Left hindlimb (tissue), 1 donor: ENCODE measurements at places on chromosomes 13 and 19.
A peak's percentile ranks its signal among the peaks of the same experiment; 100 is the strongest.

GRCh38 chr13:29878101-29878500, 27.7 kb upstream of the UBL3 start:
- no peak for DNase-seq

- no peak for DNase-seq
Observed at GRCh38 chr13:109971456-109972090, 185.2 kb upstream of the IRS2 start.

DNA sequence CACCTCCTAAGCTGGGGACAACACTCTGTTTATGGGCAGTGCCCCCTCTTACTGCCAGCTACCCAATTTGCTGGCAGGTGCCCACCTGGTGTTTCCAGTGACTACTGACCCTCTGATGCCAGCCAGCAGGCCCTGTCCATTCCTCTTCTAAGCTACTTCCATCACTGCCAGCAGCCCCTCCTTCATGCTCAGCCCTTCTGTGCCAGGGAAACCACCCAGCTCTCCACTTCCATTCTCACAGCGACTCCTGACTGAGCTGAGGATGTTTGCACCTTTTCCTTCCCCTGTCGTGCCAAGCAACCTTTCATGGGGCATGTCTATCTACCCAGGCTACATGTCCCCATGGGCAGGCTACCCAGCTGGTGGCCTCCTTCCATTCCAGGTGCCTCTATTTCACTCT, 24.0 kb upstream of the ZNF492 start:
- DNase-seq, result no peak

- DNase-seq, result no peak
Observed at GRCh38 chr19:41225238-41226052, 6.4 kb downstream of the AXL start.

DNA sequence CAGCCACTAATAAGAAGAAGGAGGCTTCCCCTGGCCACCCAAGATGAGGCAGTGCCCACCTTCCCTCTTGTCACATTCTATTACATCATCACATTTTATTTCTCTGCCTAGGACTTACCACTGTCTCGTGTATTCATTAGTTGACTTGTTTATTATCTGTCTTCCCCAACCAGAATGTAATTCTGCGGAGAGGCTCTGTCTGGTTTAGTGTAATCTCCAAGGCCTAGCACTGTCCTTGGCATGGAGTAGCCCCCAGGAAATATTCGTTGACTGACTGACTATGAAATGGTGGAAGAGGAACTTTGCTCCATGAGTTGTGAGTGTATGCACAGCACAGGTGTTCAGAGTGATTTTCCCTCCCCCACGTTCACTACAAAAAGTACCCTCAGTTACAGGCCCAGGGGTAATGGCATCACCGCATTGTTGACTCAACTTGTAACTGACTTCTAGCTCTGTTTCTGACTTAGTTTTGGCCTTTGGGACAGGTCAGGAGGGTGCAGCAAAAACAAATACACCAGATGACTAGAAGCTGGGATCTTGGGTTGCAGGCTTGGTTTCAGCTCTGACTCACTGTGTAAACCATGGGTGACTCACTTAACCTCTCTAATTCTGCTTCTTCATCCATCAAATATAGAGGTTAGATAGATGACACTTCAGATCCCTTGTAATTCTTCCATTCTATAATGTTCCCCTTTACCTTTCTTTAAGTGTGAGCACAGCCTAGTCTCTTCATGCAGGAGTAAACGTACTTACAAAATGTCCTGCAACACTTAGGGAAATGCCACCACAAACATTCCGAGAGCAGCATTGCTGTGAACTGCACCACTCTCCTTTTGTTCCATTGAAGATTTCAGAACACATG, 229.7 kb downstream of the KCNRG start:
- no peak for DNase-seq

DNA sequence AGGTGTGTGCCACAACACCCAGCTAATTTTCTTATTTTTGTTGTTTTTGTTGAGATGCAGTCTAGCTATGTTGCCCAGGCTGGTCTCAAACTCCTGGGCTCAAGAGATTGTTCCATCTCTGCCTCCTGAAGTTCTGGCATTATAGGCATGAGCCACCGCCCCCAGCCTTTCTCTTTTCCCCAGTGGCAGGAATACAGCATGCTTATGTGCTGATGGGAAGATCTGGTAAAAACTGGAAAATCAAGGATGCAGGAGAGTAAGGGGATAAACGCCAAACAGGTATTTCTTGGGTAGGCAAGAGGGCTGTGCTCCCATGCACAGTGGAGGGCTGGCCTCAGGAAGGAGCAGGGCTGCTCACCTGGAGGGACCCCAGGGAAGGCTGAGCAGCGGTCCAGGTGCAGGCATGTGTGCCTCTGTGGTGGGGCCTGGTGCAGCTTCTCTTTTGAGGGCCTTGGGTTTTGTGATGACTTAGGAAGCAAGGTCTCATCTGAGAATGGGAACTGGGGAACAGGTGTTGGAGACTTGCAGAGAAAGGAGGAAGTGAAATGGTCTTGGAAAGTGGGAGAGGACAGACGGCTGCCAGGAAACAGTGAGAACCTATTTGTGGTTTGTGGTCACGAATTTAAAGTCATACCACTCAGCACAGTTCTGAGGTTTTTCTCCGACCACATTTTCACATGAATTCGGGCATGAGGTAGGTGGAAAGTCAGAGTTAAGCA, 106.5 kb downstream of the TEX26 start:
- no peak for DNase-seq

- DNase-seq, result no peak
Observed at GRCh38 chr19:9018163-9018875, 8.1 kb upstream of the MUC16 start.

- DNase-seq, result no peak
Observed at GRCh38 chr13:80744147-80744914, 403.4 kb upstream of the SPRY2 start.

DNA sequence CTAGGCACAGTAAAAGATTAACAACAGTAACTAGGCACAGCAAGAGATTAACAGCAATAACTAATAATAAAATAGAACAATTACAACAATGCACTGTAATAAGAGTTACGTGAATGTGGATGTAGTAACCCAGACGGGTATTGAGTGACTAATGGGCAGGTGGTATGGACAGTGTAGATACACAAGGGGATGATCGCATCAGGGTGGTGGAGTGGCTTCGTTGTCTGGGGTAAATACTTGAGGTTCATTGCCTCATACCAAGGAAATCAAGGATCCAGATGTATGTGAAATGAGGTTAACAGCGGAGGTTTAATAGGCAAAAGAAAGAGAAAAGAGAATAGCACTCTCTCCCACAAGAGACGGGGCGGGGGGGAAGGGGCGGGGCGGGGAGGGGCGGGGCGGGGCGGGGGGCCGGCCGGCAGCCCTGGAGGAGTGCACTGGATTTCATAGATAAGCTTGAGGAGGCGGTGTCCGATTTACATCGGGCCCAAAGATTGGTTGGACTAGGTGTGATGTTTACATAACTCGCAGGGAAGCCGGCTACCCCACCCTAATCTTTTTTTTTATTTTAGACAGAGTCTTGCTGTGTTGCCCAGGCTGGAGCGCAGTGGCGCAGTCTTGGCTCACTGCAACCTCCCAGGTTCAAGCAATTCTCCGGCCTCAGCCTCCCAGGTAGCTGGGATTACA, 106.3 kb downstream of the KCTD15 start:
- DNase-seq, result no peak

GRCh38 chr13:106532111-106532929, 3.1 kb downstream of the EFNB2 start:
- no peak for DNase-seq

DNA sequence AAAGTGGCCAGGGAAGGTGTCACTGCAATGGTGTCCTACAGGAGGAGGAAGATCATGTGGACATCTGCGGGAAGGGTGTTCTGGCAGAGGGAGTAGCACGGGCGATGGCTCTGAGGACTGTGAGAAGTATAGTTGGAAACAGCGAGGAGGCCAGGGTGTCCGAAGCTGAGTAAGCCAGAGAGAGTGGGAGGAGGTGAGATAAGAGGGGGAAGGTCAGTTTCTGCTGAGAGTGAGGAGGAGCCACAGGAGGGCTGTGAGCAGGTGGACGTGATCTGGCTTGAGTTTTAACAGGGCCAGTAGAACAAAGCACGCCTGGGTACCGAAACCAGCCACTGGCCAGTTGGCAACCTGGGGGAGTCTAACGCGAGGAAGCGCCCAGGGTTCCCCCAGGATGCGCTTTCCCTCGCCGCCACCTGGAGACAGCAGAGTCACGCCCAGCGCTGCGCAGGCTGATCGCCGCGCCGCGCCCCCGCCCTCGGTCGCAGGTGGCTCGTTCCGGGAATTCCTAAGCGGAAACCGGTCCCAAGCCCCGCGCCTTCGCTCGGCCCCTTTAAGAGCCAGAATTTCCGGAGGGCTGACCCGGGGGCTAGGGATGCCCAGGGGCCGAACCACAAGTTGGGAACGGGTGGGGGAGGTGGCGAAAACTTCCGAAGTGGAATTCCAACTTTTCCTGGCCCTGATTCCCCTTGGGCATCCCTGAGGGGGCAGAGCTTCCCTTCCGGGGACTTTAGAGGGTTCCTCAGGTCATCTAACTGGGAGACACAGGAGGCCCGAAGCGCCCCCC, 1.1 kb upstream of the LSR start:
- DNase-seq, result no peak

GRCh38 chr19:32646556-32646955, 28.4 kb downstream of the ANKRD27 start:
- DNase-seq, result no peak

DNA sequence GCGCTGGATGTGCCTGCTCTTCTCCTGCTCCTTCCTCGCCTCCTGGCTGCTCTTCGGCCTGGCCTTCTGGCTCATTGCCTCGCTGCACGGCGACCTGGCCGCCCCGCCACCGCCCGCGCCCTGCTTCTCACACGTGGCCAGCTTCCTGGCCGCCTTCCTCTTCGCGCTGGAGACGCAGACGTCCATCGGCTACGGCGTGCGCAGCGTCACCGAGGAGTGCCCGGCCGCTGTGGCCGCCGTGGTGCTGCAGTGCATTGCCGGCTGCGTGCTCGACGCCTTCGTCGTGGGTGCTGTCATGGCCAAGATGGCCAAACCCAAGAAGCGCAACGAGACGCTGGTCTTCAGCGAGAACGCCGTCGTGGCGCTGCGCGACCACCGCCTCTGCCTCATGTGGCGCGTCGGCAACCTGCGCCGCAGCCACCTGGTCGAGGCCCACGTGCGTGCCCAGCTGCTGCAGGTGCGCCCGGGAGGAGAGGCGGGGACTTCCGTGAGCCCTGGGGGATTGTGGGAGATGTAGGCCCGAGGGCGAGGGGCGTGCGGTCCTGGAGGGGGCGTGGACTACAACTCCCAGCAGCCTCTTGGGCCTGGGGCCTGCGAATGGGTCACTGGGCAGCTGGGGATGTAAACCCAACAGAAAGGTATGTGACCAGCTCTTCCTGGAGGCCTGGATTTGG, 6.7 kb downstream of the KCNJ14 start:
- no peak for DNase-seq

GRCh38 chr13:29707876-29708543, 112.5 kb upstream of the SLC7A1 start:
- no peak for DNase-seq

DNA sequence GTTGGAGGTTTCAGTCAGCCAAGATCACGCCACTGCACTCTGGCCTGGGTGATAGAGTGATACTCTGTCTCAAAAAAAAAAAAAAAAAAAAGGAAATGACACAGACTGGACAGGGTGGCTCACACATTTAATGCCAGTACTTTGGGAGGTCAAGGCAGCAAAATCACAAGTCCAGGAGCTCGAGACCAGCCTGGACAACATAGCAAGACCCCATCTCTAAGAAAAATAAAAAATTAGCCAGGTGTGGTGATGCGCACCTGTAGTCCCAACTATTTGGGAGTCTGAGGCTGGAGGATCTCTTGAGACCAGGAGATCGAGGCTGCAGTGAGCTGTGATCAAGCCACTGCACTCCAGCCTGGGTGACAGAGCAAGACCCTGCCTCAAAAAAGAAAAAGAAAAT, 22.6 kb upstream of the NAPA start:
- DNase-seq, result no peak

- no peak for DNase-seq
Observed at GRCh38 chr13:109790942-109791605, 4.7 kb upstream of the IRS2 start.

DNA sequence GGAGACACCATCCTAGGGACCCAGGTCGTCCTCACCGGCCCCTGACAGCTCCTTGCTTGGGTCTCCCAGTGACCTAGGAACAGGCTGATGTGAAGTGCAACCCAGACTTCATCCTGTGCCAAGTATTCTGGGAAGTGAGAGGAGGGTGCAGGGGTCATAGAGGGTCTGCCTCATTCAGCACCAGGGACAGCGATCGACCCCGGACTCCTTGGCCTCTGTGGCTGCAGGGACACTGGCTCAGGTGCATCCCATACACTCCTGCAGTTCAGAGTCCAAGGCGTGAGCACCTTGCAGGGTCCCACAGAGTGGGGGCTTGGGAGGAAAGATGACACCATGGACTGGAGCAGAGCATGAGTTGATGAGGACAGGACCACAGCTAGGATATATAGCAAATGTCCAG, 10.0 kb upstream of the OR10H2 start:
- no peak for DNase-seq

DNA sequence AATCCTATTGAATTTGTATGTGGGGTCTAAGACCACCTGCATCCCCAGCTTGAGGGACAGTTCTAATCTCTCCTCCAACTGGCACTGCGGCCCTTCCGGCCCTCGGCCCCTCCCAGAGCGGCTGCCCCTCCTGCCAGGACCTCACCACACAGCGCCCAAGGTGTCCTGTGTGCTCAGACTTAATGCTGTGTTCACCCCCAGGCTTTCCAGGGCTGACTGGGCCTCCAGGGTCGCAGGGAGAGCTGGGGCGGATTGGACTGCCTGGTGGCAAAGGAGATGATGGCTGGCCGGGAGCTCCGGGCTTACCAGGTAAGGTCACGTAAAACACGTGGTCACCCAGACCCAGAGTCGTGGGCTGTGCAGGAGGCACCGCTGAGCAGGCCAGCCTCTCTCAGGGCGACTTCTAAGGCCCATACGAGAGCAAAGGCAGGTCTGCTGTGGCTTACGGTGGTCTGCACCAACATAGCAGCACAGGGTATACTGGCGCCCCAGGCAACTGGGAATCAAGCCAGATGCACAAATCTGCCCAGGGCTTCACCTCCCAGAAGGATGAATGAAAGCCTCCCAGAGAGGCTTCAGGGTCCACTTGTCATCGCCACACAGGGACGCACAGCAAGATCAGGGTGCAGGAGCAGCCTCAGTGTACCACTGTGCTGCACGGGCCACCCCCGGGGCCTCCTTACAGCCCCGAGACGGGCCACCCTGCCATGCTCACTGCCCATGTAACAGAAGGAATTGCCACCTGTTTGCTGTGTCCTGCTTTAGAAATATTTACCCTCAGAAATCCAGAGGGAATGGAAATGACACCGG, 69.4 kb downstream of the RAB20 start:
- DNase-seq, result no peak

- DNase-seq, result no peak
Observed at GRCh38 chr19:42427313-42427712, at the start of gene LIPE. TSS of gene LIPE (minus strand) at chr19:42427388. CDS start at chr19:42427149, 239 bp downstream.

DNA sequence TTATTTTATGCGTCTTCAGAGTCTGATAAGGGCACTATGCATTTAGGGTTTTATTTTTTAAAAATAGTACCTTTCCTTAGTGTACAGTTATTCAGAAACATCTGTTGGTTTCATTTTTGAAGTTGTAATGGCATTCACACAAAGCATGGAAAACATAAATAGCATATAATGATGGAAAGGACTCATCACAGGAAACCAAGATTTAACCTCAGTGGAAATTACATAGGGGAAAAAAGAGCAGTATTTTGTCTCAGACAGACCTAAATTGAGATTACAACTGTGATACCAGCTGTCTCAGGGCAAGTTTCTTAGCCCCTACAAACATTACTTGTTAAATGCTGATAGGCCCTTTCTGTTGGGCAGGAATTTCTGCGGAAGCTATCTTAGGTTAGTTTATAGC, 57.2 kb downstream of the NHLRC3 start:
- no peak for DNase-seq

- peak; percentile 60 for DNase-seq
Observed at GRCh38 chr13:108915634-108916512, 286.5 kb downstream of the MYO16 start.

- DNase-seq, result no peak
Observed at GRCh38 chr19:2443785-2444182, 13.0 kb downstream of the LMNB2 start.
